ENCODE measurements at places on chromosomes 16 and 17.

GRCh38 chr16:69145658-69146057 lies 13.2 kb downstream of the UTP4 start:
- no peak for DNase-seq

GRCh38 chr17:63954402-63955063 lies 18.2 kb downstream of the SCN4A start:
- no peak for DNase-seq

DNA sequence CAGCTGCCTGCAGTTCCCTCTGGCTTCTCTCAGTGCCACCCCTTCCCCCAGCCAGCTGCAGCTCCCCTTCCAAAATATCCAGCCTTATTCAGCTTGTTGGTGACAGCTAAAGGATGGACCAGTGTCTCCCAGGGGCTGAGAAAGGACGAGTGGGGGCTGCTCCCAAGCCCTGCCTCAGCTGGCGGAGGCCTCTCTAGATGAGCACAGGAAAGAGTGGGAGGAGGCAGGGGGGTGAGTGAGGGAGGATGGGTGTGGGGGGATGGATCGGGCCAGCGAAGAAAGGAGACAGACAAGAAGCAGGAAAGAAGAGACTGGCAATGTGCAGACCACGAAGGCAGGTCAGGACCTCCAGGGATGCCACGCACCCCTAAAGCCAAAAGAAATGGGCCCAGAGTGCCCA lies 17.5 kb downstream of the PIPOX start:
- DNase-seq: no peak

DNA sequence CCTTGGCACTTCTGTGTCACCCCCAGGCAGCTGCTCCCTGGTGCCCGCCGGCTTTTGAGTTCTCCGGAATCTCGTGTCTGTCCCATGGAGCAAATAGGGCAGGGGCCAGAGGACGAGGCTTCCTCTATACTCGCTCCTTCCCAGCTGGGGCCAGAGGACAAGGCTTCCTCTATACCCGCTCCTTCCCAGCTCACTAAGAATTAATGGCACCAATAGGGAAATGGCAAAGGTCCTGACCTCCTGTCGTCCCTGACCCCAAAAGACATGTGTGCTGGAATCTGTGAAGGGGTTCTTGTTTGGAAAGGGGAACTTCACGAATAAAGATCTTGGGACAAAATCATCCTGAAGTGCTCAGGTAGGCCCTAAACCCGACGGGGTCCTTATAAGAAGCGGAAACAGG lies 7.6 kb downstream of the SGSH start:
- no peak for DNase-seq

GRCh38 chr16:79013930-79014660 lies 586.4 kb downstream of the MAF start:
- no peak for DNase-seq
